ENCODE measurements at places on chromosomes 1 and 21. TPM values are rescaled to one million over a fixed set of nuclear protein-coding genes. Genes with fewer than 3 reads are reported as not detected.
A peak's percentile ranks its signal among the peaks of the same experiment; 100 is the strongest.

The OLFM3 gene
- polyA plus RNA-seq: not detected

The SELENBP1 gene
- 161 TPM for polyA plus RNA-seq

The TPTE gene
- polyA plus RNA-seq: not detected

The MMP23B gene
- polyA plus RNA-seq: 4.0 TPM

The PPIAL4G gene
- not detected for polyA plus RNA-seq

The SDC3 gene
- polyA plus RNA-seq: 11.0 TPM

The ESPN gene
- 112 TPM for polyA plus RNA-seq

The WNT4 gene
- 0.45 TPM for polyA plus RNA-seq

GRCh38 chr1:200971428-200971903 lies 52.0 kb downstream of the KIF21B start:
- DNase-seq: no peak

DNA sequence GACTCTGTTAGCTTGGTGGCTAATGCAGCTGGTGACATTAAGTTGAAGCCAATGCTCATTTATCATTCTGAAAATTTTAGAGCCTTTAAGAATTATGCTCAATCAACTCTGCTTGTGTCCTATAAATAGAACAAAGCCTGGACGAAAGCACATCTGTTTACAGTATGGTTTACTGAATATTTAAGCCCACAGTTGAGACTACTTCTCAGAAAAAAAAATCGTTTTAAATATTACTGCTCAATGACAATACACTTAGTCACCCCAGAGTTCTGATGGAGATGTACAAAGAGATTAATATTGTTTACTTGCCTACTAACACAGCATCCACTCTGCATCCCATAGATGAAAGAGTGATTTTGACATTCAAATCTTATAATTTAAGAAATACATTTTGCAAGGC lies 79.6 kb downstream of the NEGR1 start:
- DNase-seq: no peak

DNA sequence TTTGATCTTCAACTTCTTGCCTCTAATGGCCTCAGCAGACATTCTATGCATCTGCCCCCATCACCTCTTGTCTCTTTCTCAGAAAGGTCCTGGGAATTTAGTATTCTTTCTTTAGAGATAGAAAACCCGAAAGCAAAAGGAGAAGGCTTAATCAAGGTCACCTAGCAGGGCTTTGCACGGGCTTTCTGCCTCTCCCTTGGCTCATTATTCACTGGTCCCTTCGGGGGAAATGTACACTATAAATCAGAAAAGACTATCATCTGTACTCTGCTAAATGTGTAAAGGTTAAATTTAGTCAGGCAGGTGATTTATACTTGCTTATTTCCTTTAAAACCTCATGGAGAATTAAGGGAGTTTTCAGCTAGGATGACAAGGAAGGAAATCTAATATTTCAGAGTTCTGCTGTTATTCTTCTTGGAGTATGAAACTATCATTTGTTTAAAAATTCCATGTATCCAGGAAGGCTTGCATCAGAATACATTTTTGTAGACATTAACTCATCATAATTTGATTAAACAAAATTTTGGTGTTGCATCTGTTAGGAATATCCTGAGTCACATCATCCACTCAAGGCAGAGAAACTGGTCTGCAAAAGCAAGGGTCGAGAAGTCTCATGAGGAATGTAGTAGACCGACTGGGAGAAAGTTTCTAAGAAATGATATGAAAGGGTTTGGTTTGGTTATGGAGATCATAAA lies 124.6 kb downstream of the GABPA start:
- DNase-seq: no peak

DNA sequence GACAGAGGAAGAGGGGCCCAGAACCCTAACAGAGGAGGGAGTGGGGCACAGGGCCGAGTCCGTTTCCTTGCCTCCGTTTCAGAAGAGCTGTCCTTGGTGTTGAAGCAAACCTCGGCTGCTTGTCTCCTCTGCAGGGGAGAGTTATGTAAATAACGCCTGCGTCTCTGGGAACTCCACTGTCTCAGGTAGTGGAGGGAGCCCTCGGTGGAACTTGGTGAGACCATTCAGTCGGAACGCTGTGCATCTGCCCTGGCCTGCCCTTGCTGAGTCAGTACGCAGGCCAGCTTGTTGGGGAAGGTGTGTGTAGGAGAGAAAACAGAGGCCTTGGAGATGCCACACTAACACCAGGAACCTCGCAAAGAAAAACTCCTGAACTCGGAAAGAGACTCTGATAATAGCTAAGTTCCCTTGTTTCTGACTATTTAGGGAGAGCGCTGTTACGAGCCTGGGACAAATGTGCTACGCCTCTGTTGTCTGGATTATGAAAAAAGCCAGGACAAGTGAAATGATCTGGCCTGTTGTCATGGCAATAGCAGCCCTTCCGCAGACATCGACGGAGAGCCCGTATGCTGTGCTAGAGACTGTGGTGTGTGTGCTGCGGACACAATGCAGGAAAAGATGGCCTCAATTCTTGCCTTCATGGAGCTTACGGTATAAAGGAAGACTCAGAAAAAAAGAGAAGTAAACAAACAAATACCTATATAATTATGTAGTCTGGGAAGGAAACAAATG lies 94.6 kb upstream of the AKT3 start:
- DNase-seq: no peak

DNA sequence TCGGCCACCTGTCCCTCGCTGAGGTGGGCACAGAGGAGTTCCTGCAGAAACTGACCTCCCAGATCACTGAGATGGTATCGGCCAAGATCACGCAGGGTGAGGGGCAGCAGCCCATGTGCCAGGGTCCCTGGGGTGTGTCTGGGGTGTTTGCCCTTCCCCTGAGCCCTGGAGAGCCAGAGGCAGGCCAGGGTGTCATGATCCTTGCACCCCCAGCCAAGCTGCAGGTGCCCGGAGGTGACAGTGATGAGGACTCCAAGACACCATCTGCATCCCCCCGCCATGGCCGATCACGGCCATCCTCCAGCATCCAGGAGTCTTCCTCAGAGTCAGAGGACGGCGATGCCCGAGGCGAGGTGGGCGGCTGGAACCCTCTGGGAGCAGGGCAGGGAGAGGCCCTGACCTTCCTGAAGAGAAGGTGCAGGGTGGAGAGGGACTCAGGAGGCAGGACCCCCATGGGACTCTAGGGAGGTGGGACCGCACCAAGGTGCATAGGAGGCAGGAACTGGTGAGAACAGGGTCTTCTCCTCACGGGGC lies 69.5 kb downstream of the TRIM11 start:
- DNase-seq: no peak

DNA sequence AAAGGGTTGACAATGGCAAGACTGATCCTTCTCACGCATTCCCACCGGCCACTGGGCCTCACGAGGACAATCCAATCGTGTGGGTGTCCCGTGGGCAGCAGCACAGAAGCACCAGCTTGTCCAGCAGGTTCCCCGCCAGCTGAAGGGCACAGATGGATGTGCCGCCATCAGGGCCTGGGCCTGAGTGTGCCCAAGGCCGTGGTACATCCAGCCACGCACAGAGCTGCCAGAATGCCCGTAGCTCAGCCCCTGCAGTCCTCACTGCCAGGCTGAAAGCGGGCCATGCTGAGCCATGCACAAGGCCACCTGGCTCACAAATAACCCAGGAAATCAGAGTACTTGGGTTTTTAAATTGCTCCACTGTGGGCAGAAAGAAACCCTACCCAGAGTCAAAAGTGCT lies 7.0 kb downstream of the NPHP4 start:
- DNase-seq: no peak

DNA sequence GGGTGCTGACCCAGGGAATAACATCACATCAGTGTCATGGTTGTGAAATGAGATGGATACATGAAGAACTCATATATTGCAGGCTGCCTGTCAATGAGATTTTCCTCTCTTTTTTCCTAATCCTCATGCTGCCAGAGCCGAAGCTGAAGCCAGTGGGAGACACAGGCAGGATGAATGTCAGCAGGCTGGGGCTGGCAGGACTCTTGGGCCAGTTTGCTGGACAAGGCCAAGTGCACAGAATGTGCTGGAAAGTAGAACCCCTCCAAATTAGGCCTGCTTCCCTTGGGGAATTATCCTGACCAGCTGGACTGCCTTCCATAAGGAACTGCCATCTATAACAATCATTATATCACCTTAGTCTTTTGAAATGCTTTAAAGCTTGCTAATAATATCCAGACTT lies 31.4 kb downstream of the SLC44A3 start:
- DNase-seq: no peak

GRCh38 chr1:91697416-91697815 lies 188.5 kb downstream of the TGFBR3 start:
- no peak for DNase-seq

GRCh38 chr1:24558902-24559791 lies 3.3 kb downstream of the NCMAP start:
- peak; percentile 81 for DNase-seq

- peak; percentile 15 for DNase-seq
Observed at GRCh38 chr1:7229186-7229585, 443.9 kb downstream of the CAMTA1 start.

- no peak for DNase-seq
Observed at GRCh38 chr1:156693848-156694689, 11.3 kb downstream of the CRABP2 start.

DNA sequence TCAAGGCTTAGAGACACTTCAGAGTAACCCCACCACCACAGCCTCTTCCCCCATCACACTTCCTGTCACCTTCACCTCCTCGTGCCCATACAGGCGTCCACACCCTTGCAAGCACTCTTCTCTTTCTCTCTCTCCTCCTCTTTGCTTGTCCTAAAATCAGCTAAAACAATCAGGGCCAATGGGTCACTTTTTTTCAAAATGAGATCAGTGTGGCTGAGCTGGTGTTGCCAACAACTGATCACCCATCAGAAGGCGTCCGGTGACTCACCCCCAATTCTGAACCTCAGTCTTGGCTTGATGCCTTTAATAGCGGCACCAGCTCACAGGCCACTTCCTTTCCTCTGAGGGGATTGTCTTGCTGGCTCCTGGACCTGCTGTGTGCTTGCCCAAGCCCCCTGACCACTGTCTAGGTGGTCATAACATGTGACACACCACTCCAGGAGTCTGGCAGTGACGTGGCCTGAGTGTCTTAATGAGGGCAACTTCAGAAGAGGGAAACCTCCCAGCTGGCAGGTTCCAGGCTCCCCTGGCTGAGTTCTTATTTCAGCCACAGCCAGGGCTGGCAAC lies 1.6 kb downstream of the DRAXIN start:
- DNase-seq: no peak

GRCh38 chr21:31967334-31967733 lies 94.5 kb downstream of the HUNK start:
- DNase-seq: no peak

DNA sequence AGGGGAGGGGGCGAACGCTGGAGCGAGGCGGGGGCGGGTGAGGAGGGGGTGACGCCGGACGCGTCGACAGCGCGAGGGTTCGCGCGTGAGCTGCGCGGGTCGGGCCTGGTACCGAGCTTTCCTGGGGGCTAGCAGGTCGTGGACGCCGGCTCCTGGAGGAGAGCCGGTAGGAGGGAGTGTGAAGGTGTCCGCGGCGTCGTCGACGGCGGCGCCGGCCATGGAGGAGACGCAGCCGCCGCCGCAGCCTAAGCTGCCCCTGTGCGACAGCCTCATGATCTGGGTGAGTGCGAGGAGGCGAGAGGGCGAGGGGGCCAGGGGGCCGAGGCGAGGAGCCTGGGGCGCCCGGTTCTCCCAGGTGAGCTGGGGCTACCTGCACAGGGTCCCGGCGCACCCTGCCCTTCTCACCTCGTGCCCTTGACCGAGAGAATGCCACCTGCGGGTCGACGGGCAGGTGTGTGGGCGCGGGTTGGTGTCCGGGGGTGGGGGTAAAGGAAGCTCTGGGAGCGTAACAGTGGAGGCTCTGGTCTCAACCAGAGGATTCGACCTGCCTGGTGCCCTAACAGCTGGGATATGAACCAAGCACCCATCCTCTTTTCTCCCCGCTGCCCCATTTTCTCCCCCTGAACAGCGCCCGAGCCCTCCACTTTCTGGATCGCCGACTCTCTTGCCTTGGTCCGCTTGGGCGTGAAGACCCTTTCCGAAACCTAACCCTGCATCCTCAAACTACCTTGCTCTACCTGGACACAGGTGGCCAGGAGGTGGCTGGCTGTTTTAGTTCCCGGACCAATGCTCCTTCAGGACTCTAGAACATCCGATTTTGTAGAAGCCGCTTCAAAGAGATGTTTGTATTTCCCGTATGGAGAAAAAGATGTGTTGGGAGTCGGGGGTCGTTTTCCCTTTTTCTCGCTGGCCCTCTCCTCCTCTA lies at the start of gene HOOK1:
TSS of gene HOOK1 (plus strand) at position 49 of the 925 bp plus-strand sequence. CDS start at position 218, 169 bp downstream.
- DNase-seq: no peak

- DNase-seq: no peak
Observed at GRCh38 chr1:79448426-79448825, 441.9 kb upstream of the ADGRL4 start.
